ENCODE measurements at places on chromosomes 2 and 18.

- DNase-seq = no peak
These were observed 100.0 kb downstream of the BAZ2B start for GRCh38 chr2:159516241-159516758.

- no peak for DNase-seq
These were observed 70.4 kb upstream of the ARHGAP15 start for GRCh38 chr2:143058851-143059250.

GRCh38 chr2:3595404-3595803 is 492 bp downstream of the COLEC11 start:
- DNase-seq = no peak

GRCh38 chr2:160968183-160968582 is 192.0 kb upstream of the TANK start:
- DNase-seq = no peak

DNA sequence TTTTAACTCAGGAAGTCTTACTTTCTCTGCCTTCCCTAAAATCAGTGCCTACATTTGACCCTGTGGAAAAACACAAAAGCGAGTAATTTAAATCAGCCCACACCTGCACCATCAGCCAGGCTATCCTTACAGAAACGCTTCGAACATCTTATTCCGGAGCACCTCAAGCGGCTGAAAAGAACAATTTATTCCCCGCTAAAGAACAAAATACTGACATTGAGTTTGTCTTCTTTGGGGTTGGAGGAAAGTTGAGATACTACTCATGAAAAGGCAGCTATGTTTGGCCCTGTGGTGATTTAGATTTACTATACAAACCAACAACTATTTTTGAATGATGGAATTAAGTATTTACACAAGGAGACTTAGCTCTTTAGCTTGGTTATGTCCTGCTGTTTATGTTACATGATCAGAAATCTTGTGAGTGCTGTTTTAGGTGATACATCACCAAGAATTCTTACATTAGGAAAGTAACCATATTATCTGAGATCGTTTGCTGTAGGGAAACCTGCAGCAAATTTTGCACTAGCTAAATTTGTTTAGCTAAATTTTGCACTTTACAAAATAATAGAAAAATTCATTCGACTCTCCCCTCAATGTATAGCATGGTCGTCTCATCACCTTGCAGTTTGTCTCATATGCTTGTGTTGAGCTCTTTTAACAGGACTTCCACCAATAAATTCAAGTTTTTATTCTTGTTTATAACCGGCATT is 158.8 kb upstream of the SIX2 start:
- DNase-seq = no peak

- no peak for DNase-seq
These were observed 170.4 kb downstream of the NCK2 start for GRCh38 chr2:105915005-105915558.

DNA sequence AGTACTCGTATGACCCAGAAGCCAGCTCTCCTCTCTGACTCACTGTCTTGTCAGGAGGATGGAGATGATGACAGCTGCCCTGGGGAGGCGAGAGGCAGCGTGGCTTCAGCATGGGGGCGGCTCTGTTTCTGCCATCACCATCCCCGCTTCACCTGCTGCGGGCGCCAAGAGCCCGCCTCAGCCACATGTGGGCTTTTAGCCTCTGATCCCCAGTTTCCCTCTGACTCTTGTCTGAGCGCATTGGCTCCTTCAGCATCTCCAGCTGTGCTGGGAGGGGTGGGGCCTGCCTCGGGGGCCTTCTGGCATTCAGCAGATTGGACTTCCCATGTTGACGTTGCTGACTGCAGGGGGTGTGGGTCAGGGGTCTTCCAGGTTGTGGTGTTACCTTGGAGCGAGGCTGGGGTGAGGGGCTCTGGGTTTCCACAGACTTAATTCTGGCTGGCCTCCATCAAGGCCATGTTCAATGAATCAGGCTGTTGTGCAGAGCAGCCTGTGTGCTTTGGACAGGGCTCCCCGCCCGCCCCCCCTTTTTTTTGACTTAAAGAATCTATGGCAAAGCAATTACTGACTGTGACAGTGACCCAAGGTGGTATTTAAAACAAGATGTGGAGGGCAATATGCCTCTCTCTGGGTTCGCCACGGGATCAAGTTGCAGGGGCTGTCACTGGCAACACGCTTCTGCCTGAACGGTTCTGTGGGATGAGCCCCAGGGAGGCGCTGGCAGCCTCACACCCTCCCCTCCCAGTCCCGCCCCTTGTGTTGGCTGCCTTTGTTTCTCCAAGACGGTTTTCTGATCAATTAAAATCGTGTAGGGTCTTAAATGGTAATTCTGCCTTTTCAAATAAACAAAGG is 228.3 kb downstream of the LDLRAD4 start:
- DNase-seq = no peak

- DNase-seq = no peak
These were observed 8.1 kb downstream of the CYBRD1 start for GRCh38 chr2:171530378-171530777.

- DNase-seq = no peak
These were observed 170.2 kb downstream of the ZEB2 start for GRCh38 chr2:144349674-144350073.

DNA sequence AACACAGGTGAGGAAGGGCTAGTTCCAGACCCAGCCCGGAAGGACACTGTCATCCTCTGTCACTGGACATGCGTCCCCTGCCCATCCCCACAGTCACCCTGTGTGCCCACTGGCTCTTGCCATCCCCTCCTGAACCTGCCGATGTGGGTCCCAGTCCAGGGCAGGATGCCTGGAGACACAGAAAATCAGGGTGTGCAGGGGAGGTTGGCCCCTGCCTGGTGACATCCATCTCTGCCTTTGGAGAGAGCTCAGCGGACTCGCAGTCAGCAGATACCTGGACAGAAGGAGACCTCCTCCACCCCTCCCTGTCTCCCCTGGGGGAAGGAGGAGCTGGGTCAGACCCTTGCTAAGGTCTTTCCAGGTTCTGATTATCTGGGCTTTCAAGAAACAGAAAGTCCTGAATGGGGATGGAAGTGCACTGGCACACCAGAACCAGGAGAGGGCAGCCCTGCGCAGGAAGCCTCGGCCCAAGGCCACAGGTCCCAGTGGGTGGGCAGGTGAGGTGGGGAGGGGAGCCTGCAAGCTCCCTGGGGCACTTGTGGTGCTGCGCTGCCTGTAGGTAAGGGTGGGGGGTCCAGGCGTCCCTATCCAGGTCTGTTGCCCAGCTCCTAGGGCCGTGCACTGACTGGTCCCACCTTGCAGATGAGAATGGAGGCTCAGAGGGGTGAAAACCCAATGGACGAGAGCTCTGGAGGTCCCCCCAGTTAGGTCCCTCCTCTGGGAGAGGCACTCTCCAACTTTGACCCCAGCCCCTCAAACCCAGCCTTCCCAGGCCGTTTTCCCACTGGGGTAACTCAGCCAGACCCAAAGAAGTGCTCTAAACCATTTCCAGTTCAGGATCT is 9.7 kb upstream of the OTOS start:
- no peak for DNase-seq

GRCh38 chr2:158499383-158499782 is 42.6 kb downstream of the PKP4 start:
- DNase-seq = no peak

DNA sequence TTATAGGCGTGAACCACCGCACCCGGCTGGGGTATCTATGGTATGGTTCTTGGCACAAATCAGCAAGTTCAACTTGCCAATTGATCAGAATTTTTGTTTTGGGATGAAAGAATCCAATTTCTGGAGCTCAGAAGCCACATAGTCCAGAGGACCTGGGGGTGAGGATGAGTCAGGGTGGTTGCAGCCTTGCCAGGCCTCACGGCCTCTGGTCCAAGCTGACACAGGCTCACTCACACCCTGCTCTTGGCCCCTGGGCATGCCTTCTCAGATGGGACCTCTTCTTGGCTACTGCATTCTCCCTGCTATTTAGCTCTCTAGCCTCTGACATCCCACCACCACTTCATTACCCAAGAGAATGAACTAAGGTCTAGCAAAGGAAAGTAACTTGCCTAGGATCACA is 16.3 kb downstream of the CAPG start:
- no peak for DNase-seq

DNA sequence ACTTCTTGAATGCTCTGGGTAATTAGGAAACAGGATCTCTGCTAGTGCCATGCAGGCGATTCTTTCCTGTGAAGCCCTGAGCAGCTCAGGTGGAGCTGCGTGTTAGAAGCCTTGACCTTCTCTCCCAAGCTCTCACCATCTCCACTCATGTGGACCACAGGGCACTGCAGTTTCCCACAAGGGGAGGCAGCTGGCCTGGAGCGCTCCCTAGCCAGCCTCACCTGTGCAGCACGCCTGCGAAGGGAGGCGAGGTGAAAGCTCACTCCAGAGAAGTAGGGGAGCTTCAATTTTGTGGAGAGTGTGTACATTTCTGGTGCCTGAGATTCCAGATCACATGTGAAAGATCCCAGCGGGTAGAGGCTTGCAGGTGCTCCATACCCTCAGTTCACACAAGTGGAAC is 11.1 kb upstream of the HES6 start:
- DNase-seq = no peak

- no peak for DNase-seq
These were observed 27.2 kb upstream of the GALR1 start for GRCh38 chr18:77222464-77222863.

- DNase-seq = no peak
These were observed 45.2 kb downstream of the TMEM131 start for GRCh38 chr2:97950329-97951154.

- DNase-seq = no peak
These were observed 242.6 kb downstream of the SLC4A3 start for GRCh38 chr2:219870041-219870440.

- DNase-seq = no peak
These were observed 16.5 kb downstream of the DNAJC27 start for GRCh38 chr2:24955232-24955631.

DNA sequence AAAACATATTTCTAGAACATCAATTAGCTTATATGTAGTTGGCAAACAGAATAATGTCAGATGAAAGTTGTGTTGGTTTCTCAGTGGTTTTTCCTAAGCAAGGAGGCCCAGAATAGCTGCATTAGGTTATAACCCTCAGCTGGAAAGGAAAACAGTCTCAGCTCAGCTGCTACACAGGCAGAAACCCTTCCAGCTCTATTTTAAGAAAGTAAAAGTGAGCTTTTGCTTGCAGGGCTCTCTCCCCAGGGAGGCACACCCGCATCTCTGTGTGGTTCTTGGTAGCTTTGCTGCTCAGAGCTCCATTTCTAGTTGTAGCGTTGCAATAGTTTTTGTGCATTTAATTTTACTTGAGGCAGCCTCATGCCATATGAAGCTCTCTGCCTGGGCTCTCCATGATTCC is 54.6 kb downstream of the PIKFYVE start:
- peak; percentile 91 for DNase-seq

GRCh38 chr2:163247156-163247846 is 408.7 kb upstream of the KCNH7 start:
- no peak for DNase-seq

GRCh38 chr2:152730591-152731333 is 12.3 kb downstream of the ARL6IP6 start:
- no peak for DNase-seq

DNA sequence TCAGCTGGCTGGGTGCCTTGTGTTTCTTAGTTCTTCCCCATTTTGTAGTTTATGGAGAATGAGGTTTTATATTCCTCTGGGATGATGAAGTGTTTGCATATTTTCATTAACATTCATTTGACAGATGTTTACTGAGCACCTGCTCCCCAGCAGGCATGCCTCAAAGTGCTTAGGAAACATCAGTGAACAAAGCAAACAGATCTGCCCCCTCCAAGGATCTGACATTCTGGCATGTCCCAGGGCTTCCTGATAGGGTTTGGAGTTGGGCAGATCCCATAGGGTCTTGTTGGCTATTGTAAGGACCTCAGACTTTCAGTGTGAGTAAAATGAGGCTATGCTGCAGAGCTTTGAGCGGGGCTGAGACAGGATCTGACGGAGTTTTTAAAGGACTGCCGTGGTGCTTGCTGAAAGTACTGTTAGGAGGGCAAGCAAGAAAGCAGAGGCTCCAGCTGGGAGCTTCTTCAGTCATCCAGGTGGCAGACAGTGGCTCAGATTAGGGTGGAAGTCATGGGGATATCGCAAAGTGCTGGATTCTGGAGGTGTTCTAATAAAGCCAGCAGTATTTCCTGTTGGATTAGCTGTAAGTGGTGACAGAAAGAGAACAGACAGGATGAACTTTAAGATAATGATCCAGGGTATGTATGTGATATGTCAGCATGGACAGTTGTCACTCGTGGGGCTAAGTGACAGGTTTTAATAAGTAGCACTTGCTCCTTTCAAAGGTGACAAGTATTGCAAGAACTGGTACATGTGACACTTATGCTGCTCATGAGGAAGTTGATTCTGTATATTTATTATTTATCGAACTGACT is 11.3 kb upstream of the IAH1 start:
- no peak for DNase-seq
